Pancreas (tissue), 10 donors: ENCODE measurements at places on chromosomes 13 and 19.

DNA sequence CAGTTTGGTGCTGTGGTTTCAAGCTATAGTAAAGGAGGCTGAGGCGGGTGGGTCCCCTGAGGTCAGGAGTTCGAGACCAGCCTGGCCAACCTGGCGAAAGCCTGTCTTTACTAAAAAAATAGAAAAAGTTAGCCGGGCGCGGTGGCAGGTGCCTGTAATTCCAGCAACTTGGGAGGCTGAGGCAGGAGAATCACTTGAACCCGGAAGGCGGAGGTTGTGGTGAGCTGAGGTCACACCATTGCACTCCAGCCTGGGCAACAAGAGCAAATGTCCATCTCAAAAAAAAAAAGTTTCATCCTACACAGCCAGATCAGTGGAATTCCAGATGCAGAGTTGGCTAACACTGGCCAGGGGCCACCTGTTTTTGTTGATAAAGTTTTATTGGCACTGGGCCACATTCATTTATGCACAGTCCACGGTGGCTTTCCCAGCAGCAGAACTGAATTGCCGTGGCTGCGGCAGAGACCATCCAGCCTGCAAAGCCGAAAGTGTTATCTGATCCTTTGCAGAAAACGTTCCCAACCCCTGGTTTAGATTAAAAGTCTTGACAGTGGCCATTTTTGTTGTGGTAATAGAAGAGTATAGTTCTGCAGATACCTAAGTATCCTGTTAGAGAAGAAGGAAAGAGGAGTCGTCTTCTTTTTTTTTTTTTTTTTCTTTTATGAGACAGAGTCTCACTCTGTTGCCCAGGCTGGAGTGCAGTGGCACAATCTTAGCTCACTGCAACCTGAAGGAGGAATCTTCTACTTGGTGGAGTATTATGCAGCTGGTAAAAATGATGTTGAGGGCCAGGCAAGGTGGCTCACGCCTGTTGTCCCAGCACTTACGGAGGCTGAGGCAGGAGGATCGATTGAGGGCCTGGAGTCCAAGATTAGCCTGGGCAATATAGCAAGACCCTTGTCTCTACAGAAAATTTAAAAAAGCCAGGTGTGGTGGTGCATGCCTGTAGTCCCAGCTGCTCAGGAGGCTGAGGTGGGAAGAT is 8.7 kb downstream of the NCLN start:
- no peak for DNase-seq

GRCh38 chr19:11254666-11255065 is 7.7 kb downstream of the DOCK6 start:
- no peak for DNase-seq

GRCh38 chr19:32388393-32388855 is 17.1 kb upstream of the DPY19L3 start:
- no peak for DNase-seq

DNA sequence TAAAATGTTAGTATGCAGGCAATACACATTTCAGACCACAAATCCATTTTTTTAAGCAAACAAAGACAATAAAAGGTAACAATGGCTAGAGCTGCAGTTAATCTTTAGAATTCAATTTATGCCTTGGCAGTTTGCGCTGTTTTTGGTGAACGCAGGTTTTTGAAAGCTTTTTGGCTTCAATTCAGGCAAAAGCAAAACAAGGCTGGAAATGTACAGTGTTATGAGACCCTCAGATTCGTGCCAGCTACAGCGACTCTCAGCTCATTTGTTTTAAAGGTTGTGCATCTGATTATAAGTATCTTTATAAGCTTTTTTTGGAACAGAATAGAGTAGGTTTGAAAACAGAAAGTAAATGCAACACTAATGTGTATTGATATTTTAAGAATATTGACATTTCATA is 63.6 kb upstream of the SOX1 start:
- no peak for DNase-seq

GRCh38 chr19:53388168-53388567 is 6.8 kb upstream of the ZNF765 start:
- no peak for DNase-seq

DNA sequence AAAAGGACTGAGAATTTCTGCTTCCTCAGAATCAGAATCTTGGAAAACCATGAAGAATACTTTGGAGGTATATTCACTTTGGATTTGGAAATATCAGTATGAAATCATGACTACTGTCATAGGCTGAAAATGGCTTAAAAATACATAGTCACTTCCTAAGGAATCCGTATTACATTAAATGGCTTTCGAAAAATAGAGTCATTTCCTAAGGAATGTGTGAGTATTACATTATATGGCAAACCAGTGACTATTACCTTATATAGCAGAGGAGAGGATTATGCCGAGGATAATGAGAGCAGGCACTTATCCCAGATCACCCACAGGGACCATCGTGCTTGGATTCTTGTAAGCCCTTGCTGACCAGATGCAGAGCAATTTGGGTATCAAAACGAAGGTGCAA is 1471.8 kb downstream of the EFNB2 start:
- DNase-seq, result no peak

GRCh38 chr13:26965952-26966700 is 205.5 kb downstream of the USP12 start:
- DNase-seq, result peak; percentile 60

- DNase-seq, result no peak
These were observed 1.1 kb downstream of the PTGER1 start for GRCh38 chr19:14473978-14474578.

GRCh38 chr19:30336290-30336689 is 35.9 kb upstream of the ZNF536 start:
- no peak for DNase-seq

- no peak for DNase-seq
These were observed 301.9 kb downstream of the SPRY2 start for GRCh38 chr13:80039000-80039399.

GRCh38 chr19:47027586-47028088 is 8.0 kb downstream of the NPAS1 start:
- no peak for DNase-seq

GRCh38 chr19:19053508-19054314 is 10.1 kb upstream of the SLC25A42 start:
- DNase-seq, result peak; percentile 73

DNA sequence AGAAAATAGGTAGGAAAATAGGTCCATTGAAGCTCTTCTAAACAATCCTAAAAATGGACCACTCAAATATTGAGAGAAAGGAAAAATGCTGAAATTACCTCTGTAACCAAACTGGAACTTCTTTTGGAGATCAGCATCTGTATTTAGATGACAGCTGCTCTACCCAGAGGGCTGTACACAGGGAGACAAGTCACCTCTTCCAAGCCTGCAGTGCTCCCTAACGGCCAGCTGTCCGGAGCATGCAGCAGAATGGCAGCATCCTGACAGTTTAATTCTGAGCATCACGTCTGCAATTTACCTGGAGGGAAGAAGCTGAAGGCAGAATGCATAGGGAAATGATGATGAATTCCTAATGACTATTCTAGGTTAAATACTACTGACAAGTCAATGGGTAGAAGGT is 62.8 kb upstream of the DIAPH3 start:
- DNase-seq, result no peak

GRCh38 chr13:77042566-77043177 is 15.7 kb upstream of the FBXL3 start:
- no peak for DNase-seq

DNA sequence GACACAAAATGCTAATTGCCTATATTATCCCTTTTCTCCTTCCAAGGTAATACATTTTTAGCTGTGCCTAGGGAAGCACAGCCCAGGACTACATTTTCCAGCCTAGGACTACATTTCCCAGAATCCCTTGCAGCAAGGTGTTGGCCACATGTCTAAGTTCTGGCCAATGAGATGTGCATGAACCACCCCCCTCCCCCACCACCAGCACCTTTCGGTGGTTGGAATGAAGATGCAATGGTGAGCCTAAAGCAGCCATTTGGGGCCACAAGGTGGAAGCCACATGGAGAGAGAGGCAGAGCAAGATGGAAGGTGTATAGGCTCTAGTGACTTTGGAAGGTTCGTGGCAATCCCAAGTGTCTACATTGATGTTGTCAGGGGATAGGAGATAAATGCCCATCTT is 16.2 kb downstream of the UNC13A start:
- no peak for DNase-seq

DNA sequence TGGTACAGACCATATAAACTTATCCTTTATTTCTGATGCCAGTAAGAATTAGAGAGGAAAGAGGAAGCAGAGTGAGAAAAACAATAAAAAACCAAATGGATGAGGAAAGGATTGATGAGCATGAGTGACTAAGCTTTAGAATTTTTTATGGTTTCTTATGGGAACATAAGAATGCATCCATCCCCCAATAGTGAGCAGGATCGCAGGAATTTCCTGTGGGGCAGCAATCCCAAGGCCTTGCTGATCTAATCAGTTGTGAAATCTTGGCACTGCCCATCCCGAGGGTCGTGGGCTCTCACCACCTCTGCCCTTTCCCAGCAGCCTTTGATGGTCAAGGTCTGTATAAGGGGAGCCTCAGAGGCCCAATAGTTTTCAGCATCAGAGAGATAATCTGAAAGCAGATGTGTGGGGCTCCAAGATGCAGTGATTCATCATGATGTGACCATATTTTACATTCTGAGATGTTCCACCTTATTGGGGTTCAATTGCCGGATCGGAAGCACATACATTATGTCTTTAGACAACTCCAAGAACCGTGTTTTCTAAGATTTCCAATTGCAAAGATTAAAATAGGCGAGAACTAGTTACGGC is 222.1 kb downstream of the DNAJC15 start:
- no peak for DNase-seq

DNA sequence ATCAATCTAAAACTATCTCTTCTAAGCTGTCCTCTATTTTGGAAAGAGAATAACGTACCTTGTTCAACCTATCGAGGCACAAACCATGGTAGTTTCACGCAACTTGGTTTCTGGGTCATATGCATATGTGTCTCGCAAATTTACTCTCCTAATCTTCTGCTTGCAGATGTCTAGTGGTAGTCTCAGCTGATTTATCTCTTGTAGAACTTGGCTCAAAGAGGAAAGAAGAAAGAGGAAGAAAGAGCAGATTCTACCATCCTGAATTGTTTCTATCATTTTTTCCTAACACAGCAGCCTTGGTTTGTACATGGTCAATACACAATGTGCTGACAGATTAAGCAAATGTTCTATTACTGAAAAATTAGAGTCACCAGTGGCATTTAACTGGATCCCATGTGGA is 282.3 kb downstream of the SPRY2 start:
- no peak for DNase-seq

- no peak for DNase-seq
These were observed 19.5 kb upstream of the GAS6 start for GRCh38 chr13:113883314-113883811.

- DNase-seq, result no peak
These were observed 2.9 kb downstream of the KLHL26 start for GRCh38 chr19:18639706-18640243.

GRCh38 chr13:93577105-93577504 is 350.5 kb downstream of the GPC6 start:
- no peak for DNase-seq

DNA sequence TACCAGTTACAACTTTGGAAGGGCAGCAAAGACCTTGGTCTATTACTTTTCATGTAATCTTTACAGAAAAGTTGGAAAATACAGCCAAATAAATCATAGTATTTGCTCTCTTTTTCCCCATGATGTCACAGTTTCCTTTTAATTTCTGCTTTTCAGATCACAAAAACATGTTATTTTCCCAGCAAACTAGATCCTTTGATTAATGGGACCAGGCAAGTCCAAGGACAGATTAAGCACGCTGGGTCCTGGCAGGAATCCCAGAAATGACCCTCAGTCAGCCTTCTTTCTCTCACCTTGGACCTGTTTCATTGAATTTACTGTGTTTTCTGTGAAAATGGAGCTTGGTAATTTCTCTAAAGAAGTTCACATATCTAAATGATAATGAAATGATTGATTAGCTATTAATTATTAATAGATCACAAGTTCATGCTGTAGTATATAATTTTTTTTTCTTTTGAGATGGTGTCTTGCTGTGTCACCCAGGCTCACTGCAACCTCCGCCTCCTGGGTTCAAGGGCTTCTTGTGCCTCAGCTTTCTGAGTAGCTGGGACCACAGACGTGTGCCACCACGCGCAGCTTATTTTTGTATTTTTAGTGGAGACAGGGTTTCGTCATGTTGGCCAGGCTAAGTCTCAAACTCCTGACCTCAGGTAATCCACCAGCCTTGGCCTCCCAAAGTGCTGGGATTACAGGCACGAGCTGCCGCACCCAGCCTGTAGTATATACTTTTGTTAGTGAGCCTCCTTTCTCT is 16.0 kb downstream of the SPATA13 start:
- peak; percentile 90 for DNase-seq

DNA sequence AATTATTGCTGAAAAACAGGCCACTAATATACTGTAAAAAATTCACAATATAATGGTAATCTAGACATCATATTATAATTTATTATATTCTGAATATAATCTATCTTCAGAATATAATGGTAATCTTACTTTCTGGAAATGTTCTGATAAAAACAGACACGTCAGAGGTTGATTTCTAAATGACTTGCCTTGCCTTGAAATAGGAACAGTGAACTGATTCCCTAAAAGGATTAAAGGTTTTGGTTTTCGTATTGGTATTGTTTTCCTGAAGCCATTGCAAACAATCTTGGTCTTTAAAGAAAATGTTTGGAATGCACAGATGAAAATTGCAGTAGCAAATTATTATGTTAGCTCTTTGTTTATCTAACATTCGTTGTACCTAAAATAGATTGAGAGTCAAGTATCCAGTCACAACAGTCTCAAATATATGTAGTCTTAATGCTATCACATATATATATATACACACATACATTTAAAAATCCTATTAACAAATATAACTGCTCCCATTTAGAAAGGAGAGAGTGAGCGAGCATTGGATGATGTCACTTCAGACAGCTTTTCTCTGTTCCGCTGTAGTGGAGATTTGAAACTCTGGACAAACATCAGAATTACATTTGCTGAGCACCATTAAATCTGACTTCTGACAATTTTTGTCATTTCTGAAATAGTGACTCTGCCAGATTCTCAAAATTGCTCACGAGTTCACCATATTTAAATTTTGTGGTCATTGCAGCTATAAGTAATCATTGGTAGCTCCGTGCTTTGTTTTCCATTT is 1.7 kb downstream of the ITM2B start:
- no peak for DNase-seq

- DNase-seq, result no peak
These were observed 316.6 kb downstream of the DCLK1 start for GRCh38 chr13:35814605-35815011.

- no peak for DNase-seq
These were observed 2018.0 kb upstream of the PCDH20 start for GRCh38 chr13:63433546-63434150.

DNA sequence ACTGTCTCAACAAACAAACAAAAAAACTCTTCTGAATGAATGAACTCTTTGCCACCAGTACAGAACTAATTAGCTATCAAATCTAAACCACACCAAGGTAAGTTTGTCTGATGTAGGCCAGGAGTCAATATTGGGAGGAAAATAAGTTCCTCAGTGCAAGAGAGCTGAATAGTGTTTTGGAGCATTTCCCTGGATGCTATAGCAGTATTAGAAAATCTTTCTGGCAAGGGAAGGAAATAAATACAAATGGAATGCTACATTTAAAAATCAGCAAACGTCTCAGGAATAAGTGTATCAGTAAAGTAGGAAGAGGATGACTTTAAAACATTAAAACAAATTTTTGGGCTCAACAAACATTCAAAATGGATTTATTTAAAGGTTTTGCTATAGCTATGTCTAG is 81.3 kb upstream of the TMTC4 start:
- no peak for DNase-seq

- DNase-seq, result no peak
These were observed 424.9 kb downstream of the PCDH17 start for GRCh38 chr13:58056426-58056825.
